ENCODE measurements at places on chromosomes 12 and 14. TPM values are rescaled to one million over a fixed set of nuclear protein-coding genes. Genes with fewer than 3 reads are reported as not detected.

GRCh38 chr12:18676996-18677588, 60.7 kb downstream of the PLCZ1 start:
- H3K27ac ChIP-seq, result no peak overlapping the region
- H3K27me3 ChIP-seq, result no peaks in the 10 kb centered on the region
- DNase-seq, result no peak
- no peak overlapping the region for H3K4me3 ChIP-seq
- H3K36me3 ChIP-seq, result no peaks in the 10 kb centered on the region

The GPR84 gene
- total RNA-seq, result not detected

DNA sequence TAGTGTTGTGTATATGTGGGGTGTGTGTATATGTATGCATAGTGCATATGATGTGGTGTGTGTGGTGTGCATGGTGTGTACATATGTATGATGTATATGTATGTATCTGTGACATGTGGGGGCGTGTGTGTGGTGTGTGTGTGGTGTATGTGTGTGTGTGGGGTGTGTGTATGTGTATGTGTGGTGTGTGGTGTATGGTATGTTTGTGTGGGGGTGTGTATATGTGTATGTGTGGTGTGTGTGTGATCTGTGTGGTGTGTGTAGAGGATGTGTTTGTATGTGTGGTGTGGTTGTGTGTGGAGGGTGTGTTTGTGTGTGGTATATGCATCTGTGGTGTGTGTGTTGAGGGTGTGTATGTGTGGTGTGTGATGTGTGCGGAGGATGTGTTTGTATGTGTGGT, 61.6 kb downstream of the CLMN start:
- H3K36me3 ChIP-seq, result no peaks in the 10 kb centered on the region
- no peaks in the 10 kb centered on the region for H3K27me3 ChIP-seq
- no peak overlapping the region for H3K27ac ChIP-seq

DNA sequence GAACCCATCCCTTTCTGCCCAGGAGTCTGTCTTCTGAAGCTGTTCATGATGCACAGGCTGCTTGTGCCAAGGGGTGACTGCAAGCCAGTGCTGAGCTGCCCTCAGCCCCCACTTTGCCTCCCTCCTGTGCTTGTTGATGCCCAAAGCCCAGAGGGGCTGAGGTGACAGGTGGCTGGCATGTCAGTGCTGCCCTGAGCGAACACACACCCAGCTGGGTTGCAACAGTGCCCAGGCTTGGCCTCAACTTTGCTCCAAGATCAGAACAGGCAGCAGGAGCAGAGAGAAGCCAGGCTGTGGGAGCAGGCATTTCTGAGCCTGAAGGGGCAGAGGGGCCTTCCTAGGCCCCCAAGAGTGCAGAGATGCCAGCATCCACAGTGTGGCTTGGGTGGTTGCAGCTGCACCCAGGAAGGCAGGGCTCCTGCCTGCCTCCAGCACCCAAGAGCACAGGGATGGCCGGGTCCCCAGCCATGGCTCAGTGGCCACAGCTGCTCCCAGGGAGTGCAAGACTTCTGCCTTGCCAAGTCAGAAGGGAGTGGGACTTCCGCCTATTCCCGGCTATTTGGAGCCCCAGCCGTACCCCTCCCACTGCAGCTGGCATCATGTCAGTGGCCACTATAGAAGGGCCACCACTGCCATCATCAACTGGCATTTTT, 83.1 kb downstream of the SLC16A7 start:
- H3K36me3 ChIP-seq, result no peaks in the 10 kb centered on the region
- no peak overlapping the region for H3K4me3 ChIP-seq
- no peaks in the 10 kb centered on the region for H3K27me3 ChIP-seq
- peaks cover 7% of the 10 kb centered on the region for H3K4me1 ChIP-seq
- no peak overlapping the region for H3K27ac ChIP-seq

DNA sequence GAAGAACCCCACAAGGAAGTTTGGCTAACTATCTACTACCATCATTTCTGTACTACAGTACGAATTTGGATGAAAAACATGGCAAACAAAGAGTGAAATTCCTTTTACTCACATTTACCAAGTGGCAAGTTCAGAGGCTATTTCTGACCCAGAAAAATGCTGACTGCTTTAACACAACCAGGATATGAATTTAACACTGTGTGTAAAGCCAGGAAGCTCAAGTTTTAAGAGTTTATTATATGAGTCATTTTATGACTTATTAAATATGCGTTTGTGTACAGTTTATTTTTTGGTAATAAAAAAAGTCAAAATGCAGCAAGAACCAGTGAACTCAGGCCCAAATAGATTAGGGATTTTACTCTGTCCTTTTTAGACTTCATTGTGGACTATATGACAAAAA, 58.4 kb upstream of the STAC3 start:
- no peak overlapping the region for H3K4me3 ChIP-seq
- peaks cover 2% of the 10 kb centered on the region for H3K4me1 ChIP-seq
- no peak for DNase-seq
- H3K27ac ChIP-seq, result peak overlapping the region; percentile 10

The KRT83 gene
- total RNA-seq, result not detected

DNA sequence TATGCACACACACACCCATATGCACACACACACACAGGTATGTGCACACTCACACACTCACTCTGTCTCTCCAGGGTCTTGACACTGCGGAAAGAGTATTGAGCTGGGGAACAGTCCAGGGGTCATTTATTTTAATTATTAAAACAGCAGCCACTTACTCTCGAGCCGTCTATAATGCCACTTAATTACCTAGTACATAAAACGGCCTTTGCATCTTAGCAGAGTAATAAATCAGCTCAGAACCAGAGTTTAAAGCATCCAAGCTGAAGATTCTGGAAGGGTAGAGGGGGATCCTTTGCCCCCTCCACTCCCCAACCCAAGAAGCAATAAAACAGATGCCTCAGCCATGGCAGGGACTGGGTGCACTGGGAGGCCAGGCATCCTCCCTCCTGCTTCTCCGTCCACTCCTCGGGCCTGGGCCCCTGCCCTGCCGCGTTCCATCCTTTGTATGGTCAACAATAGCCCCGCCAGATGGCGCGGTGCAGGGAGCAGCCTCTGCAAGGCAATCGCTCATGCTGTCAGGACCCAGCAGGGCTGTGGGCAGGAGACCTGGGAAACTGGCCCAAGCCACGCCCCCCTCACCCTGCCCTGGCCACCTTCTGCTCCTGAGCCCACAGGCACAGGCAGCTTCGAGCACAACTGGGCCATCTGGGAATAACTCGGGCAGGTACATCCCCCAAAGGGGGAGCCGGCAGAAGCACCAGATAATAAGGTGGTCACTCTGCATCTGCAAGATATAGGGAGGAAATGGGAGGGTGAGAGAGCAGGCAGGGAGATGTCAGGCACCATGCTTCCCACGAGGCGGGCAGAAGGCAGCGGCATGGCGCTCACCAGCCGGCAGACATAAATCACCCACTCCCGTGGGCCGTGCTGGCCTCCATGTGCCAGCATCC, 40.9 kb downstream of the CCDC85C start:
- peak overlapping the region; percentile 92 for H3K27ac ChIP-seq
- peaks cover 47% of the 10 kb centered on the region for H3K4me1 ChIP-seq
- peaks cover 4% of the 10 kb centered on the region for H3K36me3 ChIP-seq
- no peak overlapping the region for H3K4me3 ChIP-seq

- peak within 1 kb of the TSS; percentile 65 for H3K4me3 ChIP-seq
- DNase-seq, result no peak
- no peaks in the 10 kb centered on the region for H3K4me1 ChIP-seq
- H3K36me3 ChIP-seq, result no peaks in the 10 kb centered on the region
These were observed at the start of gene BEGAIN for GRCh38 chr14:100587086-100587762. BEGAIN (minus strand) TSS chr14:100587417; CDS start chr14:100587290, 127 bp downstream.

GRCh38 chr12:109549613-109550270, 23.6 kb downstream of the MMAB start:
- H3K36me3 ChIP-seq, result no peaks in the 10 kb centered on the region
- peaks cover 7% of the 10 kb centered on the region for H3K4me1 ChIP-seq
- no peak overlapping the region for H3K4me3 ChIP-seq
- no peak overlapping the region for H3K27ac ChIP-seq
- no peak for DNase-seq

- peaks cover 19% of the 10 kb centered on the region for H3K4me1 ChIP-seq
- H3K27ac ChIP-seq, result no peak overlapping the region
- H3K27me3 ChIP-seq, result peaks cover 26% of the 10 kb centered on the region
- no peaks in the 10 kb centered on the region for H3K36me3 ChIP-seq
- no peak overlapping the region for H3K4me3 ChIP-seq
These were observed 237.8 kb downstream of the SPTSSA start for GRCh38 chr14:34224221-34224620.

GRCh38 chr12:113970211-113970610, 4.1 kb upstream of the RBM19 start:
- H3K27ac ChIP-seq, result no peak overlapping the region
- no peaks in the 10 kb centered on the region for H3K36me3 ChIP-seq
- DNase-seq, result no peak
- peaks cover 55% of the 10 kb centered on the region for H3K27me3 ChIP-seq
- H3K4me1 ChIP-seq, result peaks cover 7% of the 10 kb centered on the region

GRCh38 chr14:75092698-75093097, 23.3 kb downstream of the ZC2HC1C start:
- H3K4me3 ChIP-seq, result no peak overlapping the region
- H3K27me3 ChIP-seq, result no peaks in the 10 kb centered on the region
- no peaks in the 10 kb centered on the region for H3K4me1 ChIP-seq
- H3K27ac ChIP-seq, result no peak overlapping the region

GRCh38 chr14:63186453-63186852, 17.8 kb upstream of the RHOJ start:
- no peak overlapping the region for H3K27ac ChIP-seq
- no peaks in the 10 kb centered on the region for H3K27me3 ChIP-seq
- H3K36me3 ChIP-seq, result no peaks in the 10 kb centered on the region
- DNase-seq, result no peak
- peaks cover 3% of the 10 kb centered on the region for H3K4me1 ChIP-seq
- H3K4me3 ChIP-seq, result no peak overlapping the region

The COX8C gene
- not detected for total RNA-seq

The KCNA1 gene
- total RNA-seq, result not detected

The TRPV4 gene
- total RNA-seq, result 5.2 TPM

DNA sequence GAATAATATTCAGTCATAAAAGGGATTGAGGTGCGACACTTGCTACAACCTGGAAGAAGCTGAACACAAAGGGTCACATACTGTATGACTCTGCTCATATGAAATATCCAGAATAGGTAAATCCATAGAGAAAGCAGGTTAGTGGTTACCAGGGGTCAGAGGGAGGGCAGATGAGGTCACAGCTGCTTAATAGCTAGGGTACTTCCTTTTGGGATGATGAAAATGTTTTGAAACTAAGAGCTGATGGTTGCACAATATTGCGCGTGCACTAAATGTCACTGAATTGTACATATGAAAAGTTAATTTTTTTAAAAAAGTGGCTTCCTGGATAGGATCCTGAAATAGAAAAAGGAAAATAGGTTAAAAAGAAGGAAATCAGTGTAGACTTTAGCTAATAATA, 23.8 kb downstream of the NEUROD4 start:
- H3K27me3 ChIP-seq, result peaks cover 21% of the 10 kb centered on the region
- no peaks in the 10 kb centered on the region for H3K36me3 ChIP-seq
- no peak overlapping the region for H3K4me3 ChIP-seq

The SOX5 gene
- 49.1 TPM for total RNA-seq

GRCh38 chr12:62784576-62784975, 150.4 kb downstream of the PPM1H start:
- H3K27me3 ChIP-seq, result peaks cover 4% of the 10 kb centered on the region
- no peaks in the 10 kb centered on the region for H3K4me1 ChIP-seq
- no peak overlapping the region for H3K4me3 ChIP-seq

DNA sequence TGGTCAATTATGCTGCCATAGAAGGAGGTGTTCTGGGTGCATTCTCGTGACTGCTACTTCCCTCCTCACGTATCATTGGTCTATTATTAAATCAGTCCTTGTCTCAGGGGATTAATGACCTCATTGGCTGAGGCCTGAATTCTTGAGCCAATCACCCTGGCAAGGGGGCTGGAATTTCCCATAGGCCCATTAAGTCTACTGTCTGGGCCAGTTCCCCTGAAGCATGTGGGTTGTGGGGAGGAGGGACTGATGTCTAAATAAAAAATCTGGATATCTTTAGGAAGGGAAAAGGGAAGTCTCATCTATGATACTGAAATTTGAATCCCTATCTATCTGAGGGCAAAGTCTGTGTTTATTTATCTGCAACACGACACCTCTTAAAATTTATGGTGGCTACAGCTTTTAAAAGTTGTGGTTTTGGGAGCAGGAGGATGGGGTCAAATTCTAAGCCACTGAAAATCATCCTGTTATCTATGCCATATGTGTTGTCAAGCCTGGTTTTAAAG, 71.9 kb downstream of the DYRK2 start:
- no peaks in the 10 kb centered on the region for H3K27me3 ChIP-seq
- H3K4me3 ChIP-seq, result no peak overlapping the region
- H3K36me3 ChIP-seq, result peaks cover 3% of the 10 kb centered on the region
- DNase-seq, result no peak

GRCh38 chr12:88308825-88309224, 166.7 kb downstream of the TMTC3 start:
- no peak for DNase-seq
- H3K4me3 ChIP-seq, result no peak overlapping the region
- H3K4me1 ChIP-seq, result peaks cover 22% of the 10 kb centered on the region
- no peak overlapping the region for H3K27ac ChIP-seq
- H3K36me3 ChIP-seq, result no peaks in the 10 kb centered on the region

- H3K4me1 ChIP-seq, result peaks cover 5% of the 10 kb centered on the region
- no peak for DNase-seq
- H3K4me3 ChIP-seq, result no peak overlapping the region
These were observed 19.4 kb downstream of the SERPINA1 start for GRCh38 chr14:94368956-94369355.

GRCh38 chr12:63323942-63324341, 172.9 kb upstream of the AVPR1A start:
- H3K4me1 ChIP-seq, result no peaks in the 10 kb centered on the region
- no peaks in the 10 kb centered on the region for H3K36me3 ChIP-seq
- H3K4me3 ChIP-seq, result no peak overlapping the region
- no peak for DNase-seq
- H3K27me3 ChIP-seq, result no peaks in the 10 kb centered on the region

Measured in progenitor cell of endocrine pancreas (in vitro differentiated cells).